ENCODE measurements at places on chromosomes 4 and X.

DNA sequence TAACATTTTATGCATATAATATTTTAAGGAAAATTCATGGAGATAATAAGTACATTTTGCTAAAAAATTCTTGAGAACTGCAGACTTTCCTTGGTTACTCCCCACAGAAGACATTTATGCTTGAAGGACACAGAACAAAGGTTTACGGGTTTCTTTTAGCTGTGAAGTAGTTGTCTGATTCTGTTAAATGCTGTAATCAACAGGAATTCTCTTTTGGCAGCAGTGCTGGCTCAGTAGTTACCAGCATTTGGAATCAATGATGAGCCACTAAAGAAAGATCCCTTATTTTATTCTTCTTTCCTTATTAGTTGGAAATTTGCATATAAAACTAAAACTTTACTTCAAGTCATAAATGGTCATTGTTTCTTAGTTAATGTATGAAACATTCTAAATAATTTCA lies 199.3 kb upstream of the FAT4 start:
- peak; percentile 44 for DNase-seq

GRCh38 chr4:36207831-36208520 lies 36.3 kb downstream of the ARAP2 start:
- DNase-seq: no peak

GRCh38 chr4:3658530-3658913 lies 107.7 kb upstream of the ADRA2C start:
- DNase-seq: no peak

GRCh38 chr4:109648997-109649575 lies 54.2 kb downstream of the CASP6 start:
- DNase-seq: no peak

DNA sequence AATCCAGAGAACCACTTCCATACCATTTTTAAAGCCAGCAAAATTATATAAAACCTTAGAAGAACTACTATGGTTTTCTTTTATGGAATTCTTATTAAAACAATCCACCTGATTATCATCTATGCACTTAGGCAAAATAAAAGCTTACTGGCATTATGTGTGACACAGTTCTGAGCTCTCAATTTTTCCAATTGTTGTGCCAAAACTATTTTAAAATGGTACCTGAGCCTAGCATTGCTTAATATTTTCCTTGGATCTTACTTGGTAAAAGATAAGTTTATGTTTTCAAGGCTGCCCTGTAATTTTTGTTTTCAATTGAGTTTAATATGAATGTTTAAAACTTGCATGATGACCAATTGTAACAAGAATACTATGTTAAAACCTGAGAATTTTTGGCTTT lies 201.3 kb downstream of the MAD2L1 start:
- no peak for DNase-seq

GRCh38 chr4:1572010-1572385 lies 112.1 kb downstream of the FAM53A start:
- DNase-seq: no peak

DNA sequence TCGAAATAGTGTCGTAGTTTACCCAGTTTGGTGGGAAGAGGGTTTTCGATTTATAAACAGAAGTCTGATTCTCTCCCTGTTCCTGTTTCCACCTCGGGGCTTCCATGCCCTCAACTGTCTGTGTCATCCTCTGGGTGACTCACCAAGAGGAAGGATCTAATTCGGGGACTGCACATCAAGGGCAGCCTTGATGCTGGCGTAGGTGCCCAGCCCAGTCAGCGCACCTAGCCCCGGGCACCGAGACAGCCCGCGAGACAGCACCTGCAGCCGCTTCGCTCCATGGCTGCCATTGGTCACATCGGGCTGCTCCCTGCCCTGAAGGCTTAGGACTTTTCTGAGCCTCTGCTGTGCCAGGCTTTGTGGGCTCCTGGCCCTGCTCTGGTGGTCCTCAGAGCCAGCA lies 7.7 kb downstream of the ABCD1 start:
- no peak for DNase-seq

Measured in fibroblast of upper back skin (primary cell).